ENCODE measurements at places on chromosomes 1 and 21.

GRCh38 chr1:116557323-116557878 lies 13.4 kb downstream of the CD58 start:
- no peak for DNase-seq

GRCh38 chr1:99661780-99662179 lies 15.9 kb downstream of the PALMD start:
- no peak for DNase-seq

- DNase-seq: no peak
Observed at GRCh38 chr1:150102986-150103385, 35.4 kb downstream of the VPS45 start.

DNA sequence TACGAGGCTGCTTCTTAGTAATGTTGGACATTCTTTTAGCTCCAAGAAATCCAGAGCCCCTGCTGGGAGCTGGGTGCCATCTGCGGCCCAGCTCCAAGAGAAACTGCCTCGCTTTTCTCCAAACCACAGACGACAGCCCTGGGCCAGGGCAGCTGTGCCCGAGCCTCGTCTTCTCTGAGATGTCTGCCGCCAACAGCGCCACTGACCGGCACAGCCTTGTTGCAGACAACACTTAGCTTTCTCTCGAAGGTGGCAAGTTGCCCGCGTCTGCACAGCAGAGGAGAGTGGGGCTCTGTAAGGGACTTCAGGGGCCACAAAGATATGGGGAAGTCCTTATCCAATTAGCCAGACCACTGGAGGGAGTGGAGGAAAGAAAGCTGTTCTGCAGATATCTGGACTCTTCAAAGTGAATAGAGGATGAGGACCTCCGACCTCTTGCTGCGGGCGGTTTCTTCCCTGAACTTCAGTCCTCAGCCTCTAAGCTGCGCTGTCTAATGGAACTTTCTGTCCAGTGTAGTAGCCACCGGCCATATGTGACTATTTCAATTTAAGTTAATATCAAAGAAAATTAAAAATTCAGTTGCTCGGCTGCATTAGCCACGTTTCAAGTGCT lies 63.9 kb upstream of the DISP3 start:
- DNase-seq: no peak

GRCh38 chr1:24117722-24118409 lies 5.9 kb upstream of the MYOM3 start:
- DNase-seq: no peak

DNA sequence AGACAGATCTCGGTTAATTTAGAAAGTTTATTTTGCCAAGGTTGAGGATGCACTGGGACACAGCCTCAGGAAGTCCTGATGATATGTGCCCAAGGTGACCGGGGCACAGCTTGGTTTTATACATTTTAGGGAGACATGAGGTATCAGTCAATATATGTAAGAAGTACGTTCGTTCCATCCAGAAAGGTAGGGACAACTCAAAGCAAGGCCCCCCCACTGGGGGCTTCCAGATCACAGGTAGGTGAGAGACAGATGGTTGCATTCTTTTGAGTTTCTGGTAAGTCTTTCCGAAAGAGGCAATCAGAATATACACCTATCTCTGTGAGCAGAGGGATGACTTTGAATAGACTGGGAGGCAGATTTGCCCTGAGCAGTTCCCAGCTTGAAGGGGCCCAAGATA lies 60.4 kb upstream of the VTCN1 start:
- no peak for DNase-seq

DNA sequence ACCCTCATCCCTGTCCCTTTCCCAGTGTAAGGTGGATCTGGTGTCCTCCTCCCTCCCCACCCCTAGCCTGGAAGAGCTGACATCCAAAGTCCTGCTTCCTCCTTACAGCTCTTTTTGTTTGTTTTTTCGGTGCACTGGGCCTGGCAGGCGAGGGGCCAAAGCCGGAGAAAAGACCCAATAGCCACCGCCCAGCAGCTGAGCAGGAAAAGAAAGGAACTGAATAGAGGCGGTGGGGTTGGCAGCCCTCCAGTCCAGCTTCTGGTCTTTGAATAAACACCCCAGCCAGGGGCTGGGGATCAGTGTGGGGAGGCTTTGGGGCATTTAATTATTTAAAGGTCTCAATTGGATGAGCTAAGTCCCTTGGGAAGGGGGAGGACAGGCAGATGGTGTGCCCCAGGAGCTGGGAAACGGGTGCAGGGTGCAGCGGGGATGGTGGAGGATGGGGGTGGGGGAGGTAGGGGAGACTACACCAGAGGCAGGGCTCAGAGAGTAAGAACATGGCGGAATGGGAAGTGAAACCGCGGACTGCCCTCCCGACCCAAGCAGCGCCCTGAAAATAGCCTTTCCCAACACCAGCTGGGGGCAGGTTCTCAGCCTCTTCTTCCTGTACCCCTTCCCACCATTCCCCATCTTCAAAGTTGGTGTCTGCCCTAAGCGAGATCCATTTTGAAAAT lies 20.2 kb downstream of the BTG2 start:
- no peak for DNase-seq

DNA sequence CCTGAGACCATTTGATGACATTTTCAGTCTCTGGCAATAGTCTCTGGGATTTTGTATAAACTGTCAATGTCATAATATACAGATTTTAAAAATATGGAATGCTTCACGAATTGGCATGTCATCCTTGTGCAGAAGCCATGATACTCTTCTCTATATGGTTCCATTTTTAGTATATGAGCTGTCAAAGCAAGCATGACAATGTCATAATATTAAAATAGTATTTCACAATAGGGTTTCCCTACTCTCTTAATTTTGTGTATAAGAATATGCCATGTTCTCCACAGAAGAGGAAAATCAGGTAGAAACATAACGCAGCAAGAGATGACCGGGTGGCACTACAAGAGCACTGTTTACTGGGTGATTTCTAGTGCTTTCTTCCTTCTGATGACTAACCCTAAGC lies 8.3 kb upstream of the DIPK1A start:
- DNase-seq: no peak

DNA sequence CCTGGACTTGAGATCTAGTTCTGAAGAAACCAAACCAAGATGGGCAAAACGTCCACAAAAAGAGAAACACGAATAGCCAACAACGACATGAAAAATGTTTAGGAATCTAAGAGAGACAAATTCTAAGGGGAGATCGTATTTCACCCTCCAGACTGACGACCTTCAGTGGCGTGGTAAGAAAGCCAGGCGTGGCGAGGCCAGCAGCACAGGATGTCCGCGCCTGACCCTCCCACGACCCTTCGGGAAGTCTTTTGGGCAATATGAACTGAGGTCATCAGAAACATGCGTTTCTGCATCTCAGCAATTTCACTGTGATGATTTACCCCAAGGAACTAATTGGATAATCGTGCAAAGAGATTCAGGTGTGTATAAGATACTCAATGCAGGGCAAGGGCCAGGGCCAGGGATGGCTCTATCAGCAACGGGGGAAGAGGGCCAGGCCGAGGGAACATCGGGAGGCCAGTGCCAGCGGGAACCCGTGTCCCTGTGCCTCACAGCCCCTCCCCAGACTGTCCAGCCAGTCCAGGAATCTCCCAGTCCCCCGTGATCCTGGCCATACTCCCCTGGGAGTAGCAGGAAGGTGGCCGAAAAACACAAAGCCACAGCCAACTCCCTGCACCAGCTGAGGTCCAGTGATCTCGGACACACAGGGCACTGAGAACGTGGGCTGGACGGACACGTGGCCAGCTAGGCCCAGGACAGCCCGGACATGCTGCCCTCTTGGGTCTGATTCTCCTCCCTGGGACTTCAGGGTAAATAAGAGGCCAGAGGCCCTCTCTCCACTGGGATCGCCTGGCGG lies 53.6 kb upstream of the ADARB1 start:
- no peak for DNase-seq

DNA sequence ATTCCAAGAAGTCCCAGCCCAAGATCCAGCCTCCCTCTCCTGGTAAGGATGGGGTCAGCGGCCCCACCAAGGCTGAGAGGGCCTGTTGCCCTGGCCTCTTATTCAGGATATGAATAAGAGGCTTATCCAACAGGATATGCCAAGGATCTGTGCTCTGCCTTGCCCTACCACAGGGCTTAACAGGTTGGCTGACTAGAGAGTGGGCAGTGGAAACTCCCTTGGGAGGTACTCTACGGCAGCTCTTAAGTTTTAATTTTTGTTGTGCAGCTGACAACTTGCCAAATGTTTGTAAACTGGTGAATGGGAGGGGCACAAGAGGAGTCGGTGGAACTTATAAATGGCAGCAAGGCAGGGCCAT lies 16.5 kb upstream of the PIGV start:
- DNase-seq: no peak

DNA sequence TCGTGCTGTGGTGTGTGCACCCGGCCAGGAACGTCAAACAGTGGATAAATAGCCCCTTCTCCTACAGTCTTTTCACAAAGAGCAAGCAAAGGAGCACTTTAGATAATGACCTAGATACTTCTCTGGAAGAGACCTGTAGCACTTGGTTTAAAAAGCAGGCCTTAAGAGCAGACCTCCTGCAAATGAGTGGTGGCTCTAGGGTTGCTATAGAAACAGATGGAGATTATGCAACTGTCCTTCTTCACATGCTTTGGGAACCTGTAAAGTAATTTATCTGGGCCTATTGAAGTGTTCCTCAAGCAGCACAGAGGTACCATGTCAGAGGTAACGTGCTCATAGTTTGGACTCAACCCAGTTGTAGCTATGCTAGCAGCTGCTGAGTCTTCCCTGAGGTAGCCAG lies 208.2 kb upstream of the KIAA0040 start:
- DNase-seq: no peak

DNA sequence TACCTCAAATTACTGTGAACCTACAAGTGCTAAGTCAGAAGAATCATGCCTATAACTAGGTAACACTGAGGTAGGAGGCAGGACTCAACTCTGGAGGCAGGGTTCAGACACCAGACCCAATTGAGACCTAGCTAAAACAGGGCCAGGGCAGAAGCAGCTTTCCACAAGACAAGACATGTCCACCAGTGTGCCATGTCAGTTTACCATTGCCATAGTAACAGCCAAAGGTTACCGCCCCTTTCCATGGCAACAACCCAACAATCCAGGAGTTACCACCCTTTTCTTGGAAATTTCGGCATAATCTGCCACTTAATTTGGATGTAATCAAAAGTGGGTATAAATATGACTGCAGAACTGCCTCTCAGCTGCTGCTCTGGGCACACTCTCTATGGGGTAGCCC lies 432.3 kb downstream of the DPYD start:
- no peak for DNase-seq

DNA sequence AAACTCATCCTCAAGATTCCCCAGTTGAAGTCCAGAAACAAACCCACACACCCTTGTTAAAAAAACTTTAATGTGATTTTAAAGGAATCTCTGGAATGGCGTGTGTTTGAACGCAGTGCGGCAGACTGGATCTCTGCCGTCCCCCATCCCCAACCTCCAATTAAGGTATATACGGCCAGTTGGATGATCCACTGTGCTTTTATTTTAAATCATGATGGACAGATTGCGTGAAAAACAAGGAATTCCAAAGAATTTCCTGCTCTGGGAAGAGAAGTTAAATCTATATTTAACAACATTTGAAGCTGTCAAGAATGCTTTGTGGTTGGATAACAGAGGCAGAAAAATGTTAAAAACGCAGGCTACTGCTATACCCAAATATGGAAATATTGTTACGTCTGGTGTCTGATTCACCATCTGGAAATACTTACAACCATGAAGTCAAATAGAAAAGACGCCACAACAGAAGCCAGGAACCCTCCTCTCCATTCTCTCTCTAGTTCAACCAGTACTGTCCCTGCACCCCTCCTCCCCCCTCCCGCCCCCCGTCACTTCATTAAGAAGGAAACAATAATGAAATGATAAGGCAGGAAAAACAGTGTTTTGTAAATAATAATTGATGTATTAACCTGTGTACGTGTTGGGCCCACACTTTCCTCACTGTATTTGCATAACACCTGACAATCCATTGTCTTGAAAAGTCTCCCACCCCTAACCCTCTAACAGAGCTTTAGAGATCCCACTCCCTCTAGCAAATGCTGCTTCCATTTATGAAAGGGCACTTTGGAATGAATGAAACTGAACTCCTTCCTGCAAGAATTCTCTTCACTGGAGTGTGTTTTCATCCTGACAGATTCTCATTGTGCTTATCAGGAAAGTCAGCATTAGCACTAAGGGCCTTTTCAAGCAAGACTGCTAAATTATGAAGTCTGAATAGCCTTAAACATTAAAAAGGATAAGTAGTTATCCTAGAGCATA lies 2.0 kb upstream of the CCN1 start:
- DNase-seq: no peak

GRCh38 chr1:202599669-202600431 lies 110.4 kb downstream of the SYT2 start:
- peak; percentile 45 for DNase-seq

- DNase-seq: no peak
Observed at GRCh38 chr1:231774719-231775335, 148.2 kb downstream of the DISC1 start.

- DNase-seq: no peak
Observed at GRCh38 chr21:45580181-45580575, 37.9 kb upstream of the SLC19A1 start.

GRCh38 chr1:172354291-172355274 lies 65.9 kb upstream of the C1orf105 start:
- no peak for DNase-seq

- DNase-seq: no peak
Observed at GRCh38 chr1:99227056-99227897, 37.0 kb upstream of the PLPPR4 start.

- DNase-seq: no peak
Observed at GRCh38 chr1:3441410-3441847, 13.0 kb upstream of the ARHGEF16 start.

DNA sequence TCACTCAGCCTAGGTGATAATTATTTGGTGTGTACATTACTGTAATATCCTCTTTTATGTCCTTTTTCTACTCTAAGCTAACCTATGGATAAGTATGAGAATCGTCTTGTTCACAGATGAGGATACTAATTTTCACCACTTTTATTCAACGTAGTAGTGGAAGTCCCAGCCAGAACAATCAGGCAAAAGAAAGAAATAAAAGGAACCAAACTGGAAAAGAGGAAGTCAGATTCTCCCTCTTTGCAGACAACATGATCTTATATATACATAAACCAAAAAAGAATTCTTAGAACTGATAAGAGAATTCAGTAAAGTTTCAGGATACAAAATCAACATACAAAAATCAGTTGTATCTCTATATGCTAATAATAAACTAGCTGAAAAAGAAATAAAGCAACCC lies 12.6 kb upstream of the RGL1 start:
- DNase-seq: no peak

DNA sequence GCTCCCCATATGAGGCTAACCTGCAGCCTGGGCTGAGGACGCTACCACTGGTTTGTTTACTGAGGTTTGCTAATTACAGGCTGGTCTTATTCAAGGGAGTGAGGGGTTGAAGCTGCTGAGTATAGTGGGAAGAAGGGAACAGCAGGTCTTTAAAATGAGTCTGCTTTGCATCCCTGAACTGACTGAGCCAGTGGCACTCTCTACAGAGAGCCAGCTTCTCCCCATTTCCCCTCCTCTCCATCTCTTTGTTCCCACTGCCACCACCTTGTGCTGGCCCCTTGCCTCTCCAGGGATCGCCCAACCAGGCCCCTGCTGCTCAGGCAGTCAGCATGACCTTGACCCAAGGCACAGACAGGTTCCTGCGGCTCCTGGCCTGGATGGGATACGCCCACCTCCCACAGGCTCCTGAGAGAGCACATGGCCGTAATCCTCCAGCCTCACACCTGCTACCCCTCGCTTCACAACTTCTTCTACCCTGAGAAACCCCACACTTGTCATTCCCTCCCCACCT lies 45.0 kb downstream of the IER5 start:
- no peak for DNase-seq

Measured in stimulated activated naive CD8-positive, alpha-beta T cell treated with anti-CD3 and anti-CD28 coated beads, Interleukin-15, Interleukin-2, amounts not matched to agents 100 U/mL and 50 U/mL, for 24 hours (primary cell).